Neural crest cell (in vitro differentiated cells): ENCODE measurements at places on chromosomes 13 and 19.

DNA sequence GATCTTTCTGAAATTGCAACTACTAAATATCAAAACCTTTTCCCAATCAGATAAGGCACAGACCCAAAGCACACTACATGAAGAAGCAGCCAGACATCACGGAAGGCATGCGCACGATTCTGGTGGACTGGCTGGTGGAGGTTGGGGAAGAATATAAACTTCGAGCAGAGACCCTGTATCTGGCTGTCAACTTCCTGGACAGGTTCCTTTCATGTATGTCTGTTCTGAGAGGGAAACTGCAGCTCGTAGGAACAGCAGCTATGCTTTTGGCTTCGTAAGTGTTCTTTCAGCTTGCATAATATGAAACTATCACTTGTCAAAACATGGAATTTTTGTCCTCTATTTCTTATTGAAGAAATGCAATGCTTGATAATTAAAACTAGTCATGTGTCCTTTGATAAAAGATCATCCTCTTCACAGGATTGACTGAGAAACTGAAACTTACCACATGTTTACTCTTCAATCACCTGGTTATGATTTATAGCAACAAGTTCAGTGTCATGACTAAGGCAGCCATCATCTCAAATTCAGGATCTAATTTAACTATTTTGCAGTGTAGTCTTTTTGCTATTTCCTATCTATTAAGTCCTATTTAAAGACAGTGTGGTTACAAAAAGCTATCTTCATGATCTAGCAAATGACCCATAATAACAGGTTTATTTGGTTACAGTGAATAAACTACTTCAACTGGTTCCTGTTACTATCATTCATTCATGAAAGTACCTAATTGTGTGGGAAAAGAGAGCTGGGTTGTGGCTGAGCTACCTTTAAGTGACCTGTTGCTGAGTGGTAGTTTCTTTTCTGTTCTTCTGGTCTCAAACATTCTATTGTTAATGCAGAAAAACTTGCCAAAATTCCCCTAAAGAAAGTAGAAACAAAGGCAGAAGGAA, 6.5 kb downstream of the CCNA1 start:
- no peak for DNase-seq

DNA sequence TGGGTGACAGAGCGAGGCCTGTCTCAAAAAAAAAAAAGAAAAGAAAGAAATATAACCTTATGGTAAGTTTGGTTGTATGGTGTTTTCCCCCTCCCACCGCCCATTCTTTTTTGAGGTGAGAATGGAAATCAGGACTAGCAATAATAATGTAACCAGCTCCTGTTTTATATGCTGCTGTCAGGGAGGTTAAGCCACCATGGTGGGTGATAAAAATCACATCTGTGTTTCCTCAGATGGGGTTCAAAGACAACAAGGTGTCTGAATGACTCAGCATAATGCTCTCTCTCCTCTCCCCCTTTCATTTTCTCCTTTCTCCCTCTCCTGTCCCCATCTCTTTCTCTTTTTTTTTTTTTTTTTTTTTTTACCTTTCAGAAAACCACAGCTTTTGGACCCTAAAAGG, 28.3 kb upstream of the GARRE1 start:
- no peak for DNase-seq

DNA sequence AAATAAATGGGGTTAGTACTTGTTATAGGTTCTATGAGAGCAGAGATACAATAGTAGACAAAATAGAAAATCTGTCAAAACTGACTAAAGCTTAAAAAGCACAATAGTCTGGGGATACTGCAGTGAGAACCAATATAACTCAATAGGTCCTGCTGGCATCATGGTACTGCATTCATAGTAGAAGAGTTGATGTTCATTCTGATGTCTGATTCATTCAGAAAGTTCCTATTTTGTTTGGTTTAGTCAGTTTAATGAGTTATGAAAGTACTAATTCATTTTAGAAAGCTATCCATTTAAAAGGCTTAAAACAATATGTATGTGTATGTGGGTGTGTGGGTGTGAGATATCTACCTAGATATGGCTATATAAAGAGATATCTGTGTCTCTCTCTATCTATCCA, 152.8 kb downstream of the LHFPL6 start:
- no peak for DNase-seq

- DNase-seq = no peak
These were observed 232.0 kb downstream of the KLF5 start for GRCh38 chr13:73290844-73291243.

GRCh38 chr13:40401911-40402776, 264.3 kb downstream of the FOXO1 start:
- DNase-seq = no peak

GRCh38 chr13:51148952-51149573, 38.0 kb upstream of the C13orf42 start:
- DNase-seq = peak; percentile 38

- peak; percentile 78 for DNase-seq
These were observed 27.5 kb upstream of the SHKBP1 start for GRCh38 chr19:40549007-40549708.

DNA sequence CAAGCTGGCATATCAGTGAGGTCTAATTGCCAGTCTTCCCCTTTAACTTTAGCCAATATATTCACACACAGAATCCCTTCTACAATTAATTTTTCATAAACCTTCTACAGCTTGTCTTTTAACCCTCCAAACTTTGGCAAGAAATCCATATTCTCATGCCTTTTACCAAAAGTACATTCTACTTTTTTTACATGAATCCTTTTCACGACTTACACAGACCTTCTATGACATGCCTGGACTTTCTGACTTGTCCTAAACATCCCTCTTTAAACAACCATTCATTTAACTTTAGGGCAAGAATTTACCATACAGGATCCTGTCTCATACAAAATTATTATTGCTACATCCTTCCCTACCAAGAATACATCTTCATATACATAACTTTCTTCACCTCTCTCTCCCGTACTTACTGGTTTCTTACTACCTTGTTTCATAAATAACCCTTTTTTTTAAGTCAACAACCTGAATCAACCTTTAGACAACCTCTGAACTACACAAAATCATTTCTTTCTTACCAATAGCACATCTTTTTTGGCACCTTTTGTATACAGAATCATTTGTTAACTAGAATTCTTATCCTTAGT, 23.5 kb downstream of the ZNF544 start:
- DNase-seq = no peak
